ENCODE measurements at places on chromosomes 12 and 14. TPM values are rescaled to one million over a fixed set of nuclear protein-coding genes. Genes with fewer than 3 reads are reported as not detected.

The CISTR gene
- polyA plus RNA-seq, result 0.32 TPM

The FGD6 gene
- polyA plus RNA-seq, result 9.5 TPM

The TC2N gene
- 8.1 TPM for polyA plus RNA-seq

The EPYC gene
- not detected for polyA plus RNA-seq

The FAIM2 gene
- polyA plus RNA-seq, result 4.7 TPM

The PLEK2 gene
- 4.0 TPM for polyA plus RNA-seq

The KRT6C gene
- polyA plus RNA-seq, result not detected

The CLEC9A gene
- polyA plus RNA-seq, result 0.52 TPM

The COX8C gene
- 0.35 TPM for polyA plus RNA-seq

The DEPDC4 gene
- 7.3 TPM for polyA plus RNA-seq

The CTSG gene
- polyA plus RNA-seq, result 0.27 TPM

The DGKA gene
- 15.8 TPM for polyA plus RNA-seq

The TAS2R42 gene
- polyA plus RNA-seq, result 0.17 TPM

The POTEM gene
- not detected for polyA plus RNA-seq

The PHC1 gene
- 62.9 TPM for polyA plus RNA-seq

The CCDC38 gene
- polyA plus RNA-seq, result 0.82 TPM

The FGF23 gene
- 0.06 TPM for polyA plus RNA-seq

The NFE2 gene
- 3.1 TPM for polyA plus RNA-seq

The RASAL1 gene
- polyA plus RNA-seq, result 8.7 TPM

The GYS2 gene
- not detected for polyA plus RNA-seq

The KRT72 gene
- 0.08 TPM for polyA plus RNA-seq

The CCND2 gene
- polyA plus RNA-seq, result 60.7 TPM

The FITM1 gene
- polyA plus RNA-seq, result 1.1 TPM

The SPTB gene
- 19.2 TPM for polyA plus RNA-seq

The BCL2L14 gene
- not detected for polyA plus RNA-seq

The PRICKLE1 gene
- 47.8 TPM for polyA plus RNA-seq

The BCL11B gene
- 2.9 TPM for polyA plus RNA-seq

The CYP27B1 gene
- polyA plus RNA-seq, result 1.6 TPM

The BIN2 gene
- 3.6 TPM for polyA plus RNA-seq

The TSPAN11 gene
- 5.6 TPM for polyA plus RNA-seq

The RERGL gene
- polyA plus RNA-seq, result 11.3 TPM

The CD27 gene
- 0.97 TPM for polyA plus RNA-seq

The ASB2 gene
- 0.59 TPM for polyA plus RNA-seq

The PIK3C2G gene
- polyA plus RNA-seq, result 4.5 TPM

The IGFBP6 gene
- polyA plus RNA-seq, result 22.5 TPM

The PSMD9 gene
- polyA plus RNA-seq, result 57.8 TPM

The TMTC2 gene
- 32.8 TPM for polyA plus RNA-seq

The RFX4 gene
- 0.36 TPM for polyA plus RNA-seq

The SDSL gene
- polyA plus RNA-seq, result 15.7 TPM

The MAP3K9 gene
- polyA plus RNA-seq, result 3.3 TPM

The GPR68 gene
- 2.9 TPM for polyA plus RNA-seq

The SLC35F4 gene
- polyA plus RNA-seq, result 3.9 TPM

The DMAC2L gene
- polyA plus RNA-seq, result 28.9 TPM

The ACSS3 gene
- polyA plus RNA-seq, result 19.1 TPM

The DPY19L2 gene
- polyA plus RNA-seq, result 24.7 TPM

The TGM1 gene
- 4.5 TPM for polyA plus RNA-seq

The VWF gene
- 11.0 TPM for polyA plus RNA-seq

The CLEC6A gene
- polyA plus RNA-seq, result 0.10 TPM

The GARIN6 gene
- polyA plus RNA-seq, result not detected

The OR6C6 gene
- not detected for polyA plus RNA-seq

The C12orf56 gene
- 1.2 TPM for polyA plus RNA-seq

The MANSC4 gene
- 0.39 TPM for polyA plus RNA-seq

The CEP128 gene
- 6.5 TPM for polyA plus RNA-seq

Data from left renal cortex interstitium (tissue), 4 donors.